ENCODE measurements at places on chromosomes 4 and X. TPM values are rescaled to one million over a fixed set of nuclear protein-coding genes. Genes with fewer than 3 reads are reported as not detected.

The ZNF157 gene
- total RNA-seq = 2.2 TPM

The CXorf65 gene
- total RNA-seq = not detected

The PABPC1L2B gene
- 18.3 TPM for total RNA-seq

- peak; percentile 23 for DNase-seq
These were observed 39.9 kb downstream of the PSAPL1 start for GRCh38 chr4:7394681-7395451.

- no peak for DNase-seq
These were observed 43.5 kb downstream of the NDST3 start for GRCh38 chr4:118077767-118078105.

DNA sequence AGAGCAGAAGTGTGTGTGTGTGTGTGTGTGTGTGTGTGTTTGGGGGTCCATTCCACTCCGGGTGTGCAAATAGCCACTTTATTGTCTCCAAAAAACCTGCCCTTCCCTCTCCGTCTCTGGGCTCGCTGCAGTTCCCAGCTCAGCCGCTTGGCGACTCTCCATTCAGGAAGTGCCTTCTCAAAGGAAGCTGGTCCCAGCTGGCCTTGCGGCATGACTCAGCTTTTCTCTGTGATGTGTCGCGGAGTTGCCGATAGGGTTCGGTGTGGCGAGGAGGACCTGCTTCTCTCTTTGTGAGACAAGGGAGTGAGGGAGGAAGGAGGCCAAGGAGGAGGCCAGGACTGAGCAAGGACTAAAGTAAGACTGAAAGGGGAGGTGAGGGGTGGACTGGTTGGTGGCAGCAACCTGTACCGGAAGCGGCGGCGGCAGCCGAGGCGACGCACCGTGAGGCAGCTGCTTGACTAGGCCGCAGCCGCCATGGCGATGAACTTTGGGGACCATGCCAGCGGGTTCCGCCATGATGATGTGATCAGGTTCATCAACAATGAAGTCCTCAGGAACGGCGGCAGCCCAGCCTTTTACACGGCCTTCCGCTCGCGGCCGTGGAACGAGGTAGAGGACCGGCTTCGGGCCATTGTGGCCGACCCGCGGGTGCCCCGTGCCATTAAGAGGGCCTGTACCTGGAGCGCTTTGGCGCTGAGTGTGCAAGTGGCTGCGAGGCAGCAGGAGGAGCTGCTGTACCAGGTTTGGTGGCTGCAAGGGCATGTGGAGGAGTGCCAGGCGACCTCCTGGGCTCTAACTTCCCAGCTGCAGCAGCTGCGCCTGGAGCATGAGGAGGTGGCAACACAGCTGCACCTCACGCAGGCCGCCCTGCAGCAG, at the start of gene TEX13C:
Gene TEX13C (plus strand): TSS at position 226 of the 876 bp plus-strand sequence. CDS start 249 bp downstream, at position 475.
- no peak for DNase-seq
